Dorsolateral prefrontal cortex (tissue), 122 donors: ENCODE measurements at places on chromosomes 3 and 15. TPM values are rescaled to one million over a fixed set of nuclear protein-coding genes. Genes with fewer than 3 reads are reported as not detected.

Gene TRPC1
- 27.4 TPM for total RNA-seq

Gene SERINC4
- 1.3 TPM for total RNA-seq

Gene DNAH1
- 18.6 TPM for total RNA-seq

Gene TMEM266
- 10.8 TPM for total RNA-seq

Gene ARL14
- not detected for total RNA-seq

Gene CPLX3
- 2.3 TPM for total RNA-seq

Gene CCR1
- total RNA-seq: 2.7 TPM

Gene NEK10
- total RNA-seq: 16.0 TPM
